ENCODE measurements at places on chromosomes 12 and 14.

DNA sequence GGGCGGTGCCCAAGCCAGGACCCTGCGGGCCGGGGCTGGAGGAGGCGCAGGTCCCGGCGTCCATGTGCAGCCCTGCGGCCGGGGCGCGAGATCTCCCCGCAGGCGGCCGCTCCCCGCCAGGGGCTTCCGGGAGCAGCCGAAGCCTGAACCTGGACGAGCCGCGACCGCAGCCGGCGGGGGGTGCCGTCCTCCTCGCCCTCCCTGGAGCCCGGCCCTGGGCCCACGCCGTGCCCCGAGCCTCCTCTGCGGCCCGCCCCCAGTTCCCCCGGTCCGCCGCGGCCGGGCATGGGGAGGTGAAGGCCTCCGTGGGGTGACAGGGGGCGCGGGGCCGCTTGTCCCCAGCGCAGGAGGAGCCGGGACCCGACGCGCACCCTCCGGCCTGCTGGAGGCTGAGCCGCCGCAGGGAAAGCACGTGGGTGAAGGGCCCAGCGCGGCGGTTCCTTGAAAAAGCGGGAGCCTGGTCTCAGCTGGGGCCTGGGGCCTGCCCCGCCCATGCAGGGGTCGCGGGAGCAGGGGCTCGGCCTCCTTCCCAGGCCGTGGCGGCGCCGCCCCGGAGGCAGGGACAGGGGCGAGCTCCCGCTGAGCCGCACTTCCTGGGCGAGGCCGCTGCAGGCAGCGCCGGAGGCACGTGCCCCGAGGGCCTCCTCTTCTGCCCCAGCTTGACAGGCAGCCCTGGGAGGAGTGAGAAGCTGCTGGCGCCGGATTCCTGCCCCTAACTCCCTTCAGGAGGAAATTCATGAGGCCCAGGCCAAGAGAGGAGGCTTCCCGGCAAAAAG, 55.6 kb upstream of the PPP2R5C start:
- no peak for DNase-seq

DNA sequence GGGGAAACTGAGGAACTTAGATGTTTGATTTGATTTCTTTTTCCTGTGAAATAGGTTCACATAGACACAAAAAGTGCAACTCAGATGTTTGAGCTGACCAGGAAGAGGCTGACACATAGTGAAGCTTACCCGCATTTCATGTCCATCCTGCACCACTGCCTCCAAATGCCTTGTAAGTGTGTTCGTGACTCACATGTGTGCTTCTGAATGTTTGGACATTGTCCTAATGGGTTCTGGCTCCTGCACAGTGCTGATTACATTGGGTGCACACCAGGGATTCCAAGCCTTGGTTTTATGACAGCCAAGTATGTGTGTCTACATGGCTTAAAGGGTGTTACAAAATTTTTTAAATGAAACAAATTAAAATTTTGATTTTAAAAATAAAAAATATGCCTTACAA, 137.4 kb downstream of the DAAM1 start:
- no peak for DNase-seq

- no peak for DNase-seq
These were observed 14.6 kb downstream of the SLC38A4 start for GRCh38 chr12:46811185-46811584.

DNA sequence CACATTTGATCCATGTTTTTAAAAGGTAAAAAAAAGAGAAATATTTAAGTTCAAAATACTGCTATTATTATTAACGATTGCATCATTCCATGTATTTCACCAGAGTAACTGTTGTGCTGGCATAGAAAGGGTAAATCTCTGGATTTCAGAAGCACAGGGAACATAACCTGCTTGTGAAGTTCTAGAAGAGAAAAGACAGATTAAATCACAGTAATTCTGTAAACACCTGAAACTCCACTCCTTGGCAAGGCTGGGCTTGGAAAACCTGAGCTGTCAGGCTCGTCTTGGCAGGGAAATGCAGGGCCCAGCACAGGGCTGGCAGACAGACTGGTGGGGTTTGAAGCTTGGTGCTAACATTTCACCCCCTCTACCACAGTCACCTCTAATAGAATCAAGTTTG, 35.1 kb downstream of the SVOP start:
- DNase-seq: no peak

DNA sequence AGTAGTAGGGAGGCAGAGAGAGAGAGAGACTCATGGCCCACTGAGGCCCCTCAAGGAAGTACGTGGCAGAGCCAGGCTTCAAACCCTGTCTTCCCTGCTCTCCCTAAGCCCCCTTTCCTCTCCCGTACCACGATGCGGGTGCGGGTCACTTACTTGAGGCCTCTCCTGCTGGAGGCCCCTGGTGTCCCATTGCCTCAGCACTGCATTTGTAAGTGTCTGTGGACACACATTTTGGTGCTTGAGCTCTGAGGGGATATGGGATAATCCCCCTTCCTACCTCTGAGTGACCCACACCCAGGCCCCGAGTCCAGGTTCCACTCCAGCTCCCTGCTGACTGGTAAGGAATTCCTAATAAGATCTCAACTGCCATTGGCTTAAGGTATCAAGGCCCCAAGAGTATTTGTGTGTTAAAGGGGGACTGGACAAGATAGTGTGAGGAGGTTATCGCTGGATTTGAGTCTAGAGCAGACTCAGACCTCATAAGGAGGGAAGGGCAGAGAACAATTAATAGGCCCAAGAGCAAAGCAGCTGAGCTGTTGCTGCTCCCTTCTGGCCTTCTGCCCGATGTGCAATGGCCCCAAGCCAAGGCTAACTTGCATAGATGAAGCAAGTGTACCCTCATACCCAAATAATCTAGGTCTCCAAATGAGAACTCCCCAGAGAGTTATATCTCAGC, 71.9 kb downstream of the CRACR2A start:
- DNase-seq: no peak

- no peak for DNase-seq
These were observed 110.3 kb downstream of the SLC38A1 start for GRCh38 chr12:46158501-46158900.

- DNase-seq: no peak
These were observed 9.6 kb upstream of the GPHN start for GRCh38 chr14:66498311-66498710.

GRCh38 chr12:8890313-8891085, 23.8 kb upstream of the PHC1 start:
- no peak for DNase-seq

DNA sequence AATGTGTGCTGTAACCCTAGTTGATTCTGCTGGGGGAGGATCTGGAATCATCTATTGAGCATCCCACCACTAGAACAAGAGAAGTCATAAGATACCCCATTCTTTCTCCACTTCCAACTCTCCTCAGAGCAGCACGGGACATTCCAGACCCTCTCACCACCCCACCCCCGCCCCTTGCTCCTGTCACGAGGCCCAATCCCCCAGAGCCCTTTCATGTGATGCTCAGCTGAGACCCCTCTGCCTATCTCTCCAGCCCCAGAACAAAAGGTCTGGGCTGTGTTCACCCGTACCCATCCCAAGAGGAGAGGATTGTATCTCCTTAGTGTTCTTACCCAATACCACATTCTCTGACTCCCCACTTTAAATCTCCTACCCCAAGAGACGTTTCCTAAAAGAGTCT, 602 bp downstream of the PMEL start:
- no peak for DNase-seq

GRCh38 chr12:106455111-106455510, 97.6 kb downstream of the POLR3B start:
- DNase-seq: no peak

GRCh38 chr12:107530701-107531100, 154.9 kb upstream of the PWP1 start:
- no peak for DNase-seq

DNA sequence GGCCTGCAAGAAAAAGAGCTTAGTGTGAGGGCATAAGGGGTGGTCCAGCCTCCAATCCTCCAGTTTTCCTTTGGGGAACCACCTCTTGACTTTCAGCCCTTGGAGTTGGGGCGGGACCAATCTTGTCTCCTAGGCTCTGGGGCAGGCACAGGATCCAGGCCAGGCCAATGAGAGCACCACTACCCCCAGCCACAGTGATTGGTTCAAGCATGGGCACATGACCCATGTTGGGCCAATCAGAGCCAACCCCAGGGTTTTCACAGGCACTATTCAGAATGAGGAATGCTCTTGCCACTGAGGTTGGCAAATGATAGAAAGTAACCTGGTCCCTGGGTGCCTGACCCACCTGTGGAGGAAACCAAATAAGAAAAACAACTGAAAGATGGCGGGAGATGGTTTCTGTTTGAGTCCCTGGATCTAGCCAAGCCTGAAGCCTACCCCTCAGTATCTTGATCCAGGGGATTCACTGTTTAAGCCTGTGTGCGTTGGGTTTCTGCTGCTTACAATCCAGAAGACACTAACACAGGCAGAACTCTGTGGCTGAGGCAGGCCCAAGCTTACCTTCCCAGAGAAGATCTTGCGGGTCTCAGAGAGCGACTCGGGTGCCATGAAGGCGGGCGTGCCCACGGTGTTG, 42.9 kb downstream of the P2RX4 start:
- no peak for DNase-seq

DNA sequence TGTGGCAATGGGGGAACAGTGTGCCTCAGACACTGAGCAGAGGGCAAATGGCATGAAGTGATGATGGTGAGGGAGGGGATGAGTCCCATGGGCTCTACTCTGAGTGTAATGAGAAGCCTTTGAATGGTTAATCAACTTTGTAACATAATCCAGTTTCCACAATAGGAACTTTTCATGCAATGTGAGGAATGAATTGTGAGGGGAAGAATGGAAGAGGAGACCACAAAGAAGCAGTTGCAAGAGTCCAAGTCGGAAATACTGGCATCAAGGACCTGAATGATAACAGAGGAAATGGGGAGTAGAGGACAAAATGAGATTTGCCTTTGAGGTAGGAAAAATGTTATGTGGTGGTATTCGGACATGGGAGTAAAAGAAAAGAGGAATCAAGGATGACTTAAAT, 476.9 kb upstream of the PRICKLE1 start:
- DNase-seq: no peak

DNA sequence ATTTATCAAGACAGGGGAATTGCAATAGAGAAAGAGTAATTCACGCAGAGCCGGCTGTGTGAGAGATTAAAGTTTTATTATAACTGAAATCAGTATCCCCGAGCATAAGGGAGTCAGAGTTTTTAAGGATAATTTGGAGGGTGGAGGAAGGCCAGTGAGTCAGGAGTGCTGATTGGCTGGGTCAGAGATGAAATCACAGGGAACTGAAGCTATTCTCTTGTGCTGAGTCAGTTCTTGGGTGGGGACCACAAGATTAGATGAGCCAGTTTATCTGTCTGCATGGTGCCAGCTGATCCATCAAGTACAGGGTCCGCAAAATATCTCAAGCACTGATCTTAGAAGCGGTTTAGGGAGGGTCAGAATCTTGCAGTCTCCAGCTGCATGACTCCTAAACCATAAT, 96.6 kb downstream of the CCDC60 start:
- DNase-seq: no peak

- DNase-seq: no peak
These were observed 9.5 kb upstream of the CSAD start for GRCh38 chr12:53190108-53190729.

- no peak for DNase-seq
These were observed 6.3 kb downstream of the GLI1 start for GRCh38 chr12:57465747-57466505.

DNA sequence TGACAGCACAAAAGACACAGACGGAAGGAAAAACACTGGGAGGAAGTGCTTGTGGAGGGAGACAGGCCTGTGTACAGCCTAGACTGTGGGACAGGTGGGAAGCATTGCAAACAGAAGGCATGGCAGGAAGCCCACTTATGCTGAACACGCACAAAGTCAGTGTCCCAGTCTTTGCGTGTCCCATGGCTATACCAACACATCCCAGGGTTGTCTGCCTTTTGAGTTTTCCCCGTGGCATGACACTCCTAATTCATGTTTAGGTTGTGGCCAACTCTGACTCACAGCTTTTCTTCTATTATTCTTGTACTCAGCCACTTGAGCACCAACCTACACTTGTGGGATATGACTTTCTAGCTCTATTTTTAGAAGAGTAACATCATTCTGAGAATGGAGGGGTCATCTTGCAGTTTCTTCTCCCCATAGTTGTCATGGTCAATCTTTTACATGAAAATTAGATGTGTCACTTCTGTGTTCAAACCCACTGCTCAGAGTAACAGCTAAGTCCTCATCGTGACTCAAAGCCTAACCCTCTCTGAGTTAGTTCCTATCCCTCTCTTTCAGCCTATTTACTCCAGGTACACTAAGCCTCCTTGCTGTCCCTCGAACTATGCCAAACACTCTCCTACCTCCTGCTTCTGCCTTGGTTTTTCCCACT, 27.5 kb upstream of the JPH4 start:
- DNase-seq: peak; percentile 12

DNA sequence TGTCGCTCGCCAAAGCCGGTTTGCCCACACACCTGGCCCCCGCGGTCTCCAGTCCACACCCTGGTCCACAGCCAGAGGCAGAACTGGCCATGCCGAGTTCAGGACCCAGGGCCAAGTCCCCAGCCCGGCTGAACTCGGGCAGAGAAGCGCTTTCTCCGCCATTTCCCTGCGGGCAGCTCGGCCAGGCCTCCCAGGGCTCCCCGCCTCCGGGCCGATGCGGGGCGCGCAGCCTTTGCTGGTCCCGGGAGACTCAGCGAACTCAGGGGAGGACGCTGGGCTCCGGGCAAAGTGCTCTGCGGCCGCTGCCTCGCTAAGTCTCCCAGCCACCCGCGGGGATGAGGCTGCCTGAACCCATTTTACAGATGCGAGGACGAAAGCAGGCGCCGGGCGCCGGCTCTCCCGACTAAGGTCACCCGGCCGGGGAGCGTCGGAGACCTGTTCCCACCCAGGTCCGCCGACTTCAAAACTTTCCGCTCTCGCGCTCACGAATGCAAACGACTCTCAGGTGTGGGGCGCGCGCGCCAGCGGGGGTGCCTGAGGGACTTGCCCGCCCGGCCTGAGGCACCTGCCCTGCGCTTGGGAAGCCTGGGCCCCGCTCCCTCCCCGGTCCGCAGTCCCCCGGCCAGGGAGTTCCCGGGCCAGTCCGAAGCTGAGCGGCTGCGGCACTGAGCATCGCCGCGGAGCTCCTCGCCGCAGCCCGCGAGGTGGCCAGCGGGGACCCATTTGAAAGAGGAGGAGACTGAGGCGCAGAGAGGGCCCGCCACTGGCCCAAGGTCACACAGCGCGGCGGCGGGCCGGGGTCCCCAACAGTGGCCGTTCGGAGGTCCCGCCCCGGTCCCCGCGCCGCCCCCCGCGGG, 627 bp downstream of the TESC start:
- DNase-seq: peak; percentile 20

DNA sequence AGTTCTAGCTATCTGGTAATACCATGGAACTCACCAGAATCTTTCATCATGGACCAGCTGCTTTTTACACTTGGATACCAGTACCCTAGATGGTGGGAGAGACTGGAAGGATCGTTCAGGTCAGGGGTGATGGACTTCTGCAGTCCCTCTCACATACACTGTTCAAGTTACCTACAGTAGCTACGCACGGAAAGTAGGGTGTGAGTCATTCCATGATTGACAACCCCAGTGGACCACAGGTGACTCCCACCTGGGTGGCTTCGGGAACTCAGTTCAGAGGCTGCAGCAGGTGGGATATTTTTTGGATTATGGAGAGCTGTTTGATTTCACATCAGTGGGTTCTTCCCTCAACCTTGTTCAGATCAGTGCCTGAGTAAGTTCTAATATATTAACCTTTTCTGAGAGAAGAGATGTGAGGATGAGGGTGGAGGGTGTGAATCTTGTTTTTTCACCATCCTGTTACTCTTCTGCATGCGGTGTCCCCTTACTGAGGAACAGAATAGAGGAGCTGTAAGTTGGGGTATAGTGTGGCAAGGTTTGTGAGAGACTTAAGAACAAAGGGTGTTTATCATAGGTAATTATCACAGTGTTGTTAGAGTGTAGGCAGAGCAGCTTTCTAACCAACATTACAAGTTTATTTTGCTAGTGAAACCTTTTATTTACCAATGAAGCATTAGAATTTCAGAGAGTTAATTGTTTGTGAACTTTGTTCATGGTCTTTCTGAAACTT, 39.6 kb downstream of the PRKCH start:
- no peak for DNase-seq

- no peak for DNase-seq
These were observed 13.4 kb downstream of the NR2C1 start for GRCh38 chr12:95059984-95060383.

Data from stimulated activated CD4-positive, alpha-beta T cell treated with anti-CD3 and anti-CD28 coated beads, Interleukin-12 subunit alpha, Interleukin-12 subunit beta, amount 100 ng/mL, for 48 hours (primary cell).